ENCODE measurements at places on chromosomes 4 and X.

DNA sequence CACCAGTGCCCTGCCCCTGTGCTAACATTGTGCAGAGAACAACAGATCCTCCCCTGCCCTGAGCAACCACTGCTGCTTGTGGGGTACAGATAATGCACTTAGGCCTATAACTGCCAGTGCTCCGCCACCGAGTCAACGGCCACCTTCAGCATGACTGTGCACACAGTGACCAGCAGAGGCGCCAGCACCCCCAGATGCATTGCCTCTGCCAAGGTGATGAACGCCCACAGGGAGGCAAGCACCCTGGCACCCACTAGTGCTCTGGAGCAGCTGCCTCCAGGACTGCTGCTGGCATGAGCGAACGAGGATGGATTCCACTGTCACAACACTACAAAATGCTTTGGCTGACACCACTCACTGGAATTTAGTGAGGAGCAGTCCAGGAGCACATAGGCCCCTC, 38.2 kb downstream of the SPIN2B start:
- DNase-seq, result no peak

DNA sequence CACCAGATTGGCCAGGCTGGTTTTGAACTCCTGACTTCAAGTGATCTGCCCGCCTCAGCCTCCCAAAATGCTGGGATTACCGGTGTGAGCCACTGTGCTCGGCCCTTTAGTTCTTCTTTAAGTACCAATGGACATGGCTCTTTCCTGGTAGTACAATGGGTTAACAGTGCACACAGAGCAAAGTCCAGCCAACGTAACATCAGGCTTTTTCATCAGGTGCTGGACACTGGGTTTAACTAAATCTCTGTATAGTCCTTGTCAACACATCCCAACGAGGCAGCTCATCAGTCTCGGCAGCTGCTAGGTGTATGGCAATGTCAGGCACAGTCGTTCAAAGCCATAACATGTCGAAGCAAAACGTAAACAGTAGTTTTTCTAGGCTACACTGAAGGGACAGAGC, 93.8 kb downstream of the HDAC8 start:
- DNase-seq, result no peak

GRCh38 chr4:25861280-25861950, 1.4 kb downstream of the SEL1L3 start:
- no peak for DNase-seq

GRCh38 chr4:128347175-128347868, 59.7 kb upstream of the PGRMC2 start:
- DNase-seq, result no peak

GRCh38 chr4:175306436-175306835, 388.3 kb downstream of the ADAM29 start:
- no peak for DNase-seq

- no peak for DNase-seq
Observed at GRCh38 chr4:73701116-73701515, 39.3 kb upstream of the CXCL8 start.

DNA sequence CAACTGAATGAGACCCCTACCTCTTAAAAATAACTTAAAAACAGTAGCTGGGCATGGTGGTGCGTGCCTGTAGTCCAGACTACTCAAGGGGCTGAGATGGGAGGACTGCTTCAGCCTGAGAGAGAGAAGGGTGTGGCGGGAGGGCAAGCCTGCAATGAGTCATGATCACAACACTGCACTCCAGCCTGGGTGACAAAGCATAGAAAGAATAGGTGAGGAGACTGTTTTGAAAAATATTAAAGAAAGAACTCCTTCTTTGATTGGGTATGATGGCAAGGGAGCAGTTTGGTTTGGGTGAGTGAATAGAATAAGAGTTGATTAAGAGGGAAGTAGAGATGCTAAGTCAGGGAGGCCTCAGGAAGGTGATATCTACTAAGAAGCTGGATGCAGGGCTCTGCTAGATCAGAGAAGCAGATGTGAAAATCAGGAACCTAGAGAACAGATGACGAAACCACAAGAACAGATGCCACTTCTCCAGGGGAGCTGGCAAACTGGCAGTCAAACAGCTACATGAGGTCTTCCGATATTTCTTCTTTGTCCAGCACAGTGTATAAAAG, 318.6 kb downstream of the OPHN1 start:
- DNase-seq, result no peak
